ENCODE measurements at places on chromosomes 7 and 10.

DNA sequence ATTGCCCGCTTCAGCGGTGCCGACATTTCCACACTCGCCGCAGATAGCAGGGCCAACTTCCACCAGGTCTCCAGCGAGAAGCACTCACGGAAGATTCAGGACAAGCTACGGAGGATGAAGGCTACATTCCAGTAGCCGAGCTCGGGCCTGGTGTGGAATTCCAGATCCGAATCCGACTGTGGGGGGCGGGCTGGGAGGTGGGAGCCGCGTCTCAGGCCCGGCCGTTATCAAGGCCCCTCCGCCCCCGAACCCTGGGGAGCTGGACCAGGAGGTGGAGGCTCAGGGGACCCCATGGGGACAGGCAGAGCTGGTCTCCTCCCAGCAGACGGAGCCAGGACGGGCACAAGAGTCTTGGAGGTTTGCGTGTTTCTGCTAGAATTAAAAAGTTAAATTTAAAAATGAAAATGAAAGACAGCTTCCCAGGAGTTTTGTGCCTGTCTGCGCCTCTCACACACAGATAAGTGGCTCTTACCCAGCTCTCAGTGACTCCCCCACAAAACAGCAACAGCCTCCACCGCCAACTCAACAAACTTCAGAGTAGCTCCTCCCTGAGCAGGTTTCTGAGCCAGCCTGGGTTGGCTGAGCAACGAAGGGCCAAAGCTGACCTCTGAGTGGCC lies 5.2 kb upstream of the UTF1 start:
- no peak for DNase-seq

DNA sequence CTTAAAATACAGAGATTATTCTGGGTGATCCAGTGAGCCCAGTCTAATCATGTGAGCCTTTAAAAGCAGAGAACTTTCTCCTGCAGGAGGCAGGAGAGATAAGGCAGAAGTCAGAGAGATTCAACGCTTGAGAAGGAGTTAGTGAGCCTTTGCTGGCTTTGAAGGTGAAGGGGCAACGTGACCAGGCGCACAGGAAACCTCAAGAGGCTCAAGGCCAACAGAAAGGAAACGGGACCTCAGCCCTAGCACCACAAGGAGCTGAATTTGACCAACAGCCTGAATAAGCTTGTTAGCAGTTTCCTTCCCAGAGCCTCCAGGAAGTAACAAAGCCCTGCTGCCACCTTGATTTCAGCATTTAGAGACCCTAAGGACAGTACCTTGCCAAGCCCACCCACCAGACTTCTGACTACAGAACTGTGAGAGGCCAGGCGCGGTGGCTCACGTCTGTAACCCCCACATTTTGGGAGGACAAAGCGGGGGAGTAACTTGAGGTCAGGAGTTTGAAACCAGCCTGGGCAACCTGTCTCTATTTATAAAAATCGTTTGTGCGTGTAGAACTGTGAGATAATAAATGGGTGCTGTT lies 87.3 kb upstream of the KAT6B start:
- no peak for DNase-seq

- no peak for DNase-seq
These were observed 7.6 kb upstream of the ZNF503 start for GRCh38 chr10:75408911-75409885.

DNA sequence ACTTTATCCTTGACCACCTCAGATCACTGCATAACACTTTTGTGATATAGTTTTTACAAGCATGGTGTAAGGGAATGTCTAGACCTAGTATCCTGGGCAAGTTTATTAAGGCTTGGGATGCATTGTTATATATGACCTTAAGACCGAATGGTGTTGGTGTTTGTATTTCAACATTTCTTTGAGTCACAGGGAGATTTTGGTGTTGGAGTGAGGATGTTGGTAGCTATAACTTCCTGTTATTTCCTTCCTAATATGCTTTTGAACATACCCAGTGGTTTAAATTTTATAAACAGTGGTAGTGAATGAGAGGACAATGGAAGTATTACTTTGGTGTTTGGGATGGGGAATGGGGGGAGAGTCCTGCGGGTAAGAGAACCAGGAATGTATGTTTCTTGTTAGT lies 2.6 kb downstream of the EXOC4 start:
- no peak for DNase-seq

- no peak for DNase-seq
These were observed 751 bp upstream of the GTPBP10 start for GRCh38 chr7:90345595-90346335.

DNA sequence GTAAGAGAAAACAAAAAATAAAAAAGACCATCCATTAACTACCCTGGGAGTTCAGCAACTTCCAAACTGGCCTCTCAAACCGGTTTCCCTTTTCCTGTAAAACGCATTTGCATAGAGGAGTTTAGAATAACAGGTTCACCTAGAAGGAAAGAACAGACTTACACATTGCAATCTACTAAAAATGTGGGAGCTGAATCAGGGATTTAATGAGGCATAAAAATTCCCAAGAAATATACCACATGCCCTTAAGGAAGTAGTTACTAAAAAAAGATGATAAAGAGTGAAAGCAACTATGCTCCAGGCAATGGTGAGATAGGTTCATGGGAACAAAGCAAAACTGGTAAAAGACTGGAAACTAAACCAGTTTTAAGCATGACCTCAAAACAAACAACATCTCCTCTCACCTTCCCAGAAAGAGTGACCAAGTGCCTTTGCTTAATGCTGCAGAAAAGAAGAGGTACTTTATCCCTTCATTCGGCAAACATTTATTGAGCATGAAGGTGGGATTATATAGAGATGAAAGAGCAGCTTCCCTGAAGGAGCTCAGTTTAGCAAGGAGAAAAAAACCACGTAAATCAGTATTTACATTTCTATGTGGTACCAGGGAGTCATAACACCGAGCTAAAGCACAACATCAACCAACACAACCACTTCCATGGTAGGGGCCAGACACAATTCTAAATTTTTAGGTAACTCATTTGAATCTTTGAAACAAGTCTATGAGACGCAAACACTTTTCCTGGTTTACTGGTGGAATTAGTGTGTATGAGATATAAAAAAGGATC lies 152.8 kb downstream of the SGMS1 start:
- DNase-seq = no peak

GRCh38 chr10:86644152-86644793 lies 10.1 kb upstream of the OPN4 start:
- DNase-seq = no peak

DNA sequence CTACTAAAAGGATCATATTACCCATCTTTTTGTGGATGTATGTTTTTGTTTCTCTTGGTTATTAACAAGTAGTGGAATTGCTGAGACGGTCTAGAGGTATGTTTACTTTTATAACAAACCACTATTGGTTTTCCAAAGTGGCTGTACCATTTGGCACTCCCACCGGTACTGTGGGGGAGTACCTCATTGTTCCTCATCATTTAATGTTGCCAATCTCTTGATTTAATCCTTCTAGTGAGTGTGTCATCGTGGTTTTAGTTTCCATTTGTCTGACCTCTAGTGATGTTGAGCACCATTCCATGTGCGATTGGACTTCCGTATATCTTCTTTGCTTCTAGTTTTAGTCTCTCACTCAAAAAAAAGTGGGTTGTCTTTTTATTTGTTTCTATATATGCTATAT lies 50.4 kb downstream of the RBM33 start:
- no peak for DNase-seq

- no peak for DNase-seq
These were observed 30.0 kb upstream of the AUTS2 start for GRCh38 chr7:69568266-69568665.

DNA sequence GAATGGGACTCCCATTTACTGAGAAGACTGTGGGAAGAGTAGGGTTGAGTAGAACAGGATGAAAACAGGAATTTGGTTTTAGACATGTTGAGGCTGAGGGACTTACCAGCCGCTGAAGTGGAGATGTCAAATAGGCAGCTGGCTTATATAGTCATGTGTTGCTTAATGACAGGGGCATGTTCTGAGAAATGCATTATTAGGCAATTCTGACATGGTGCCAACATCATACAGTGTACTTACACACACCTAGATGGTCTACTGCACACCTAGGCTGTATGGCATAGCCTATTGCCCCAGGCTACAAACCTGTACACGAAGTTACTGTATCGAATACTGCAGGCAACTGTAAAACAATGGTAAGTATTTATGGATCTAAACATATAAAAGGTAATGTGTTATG lies 17.5 kb downstream of the ARL3 start:
- DNase-seq = no peak

GRCh38 chr7:114084472-114085312 lies 165.9 kb upstream of the PPP1R3A start:
- no peak for DNase-seq

Measured in activated gamma-delta T cell treated with anti-CD3 and anti-CD28 coated beads, Interleukin-2, amount 50 U/mL, for 16 hours (primary cell).